GM04503 (cell line): ENCODE measurements at places on chromosomes 12 and 14.

GRCh38 chr14:94029265-94029664 lies 3.1 kb downstream of the OTUB2 start:
- DNase-seq: no peak

- DNase-seq: no peak
These were observed 1.8 kb downstream of the RASSF9 start for GRCh38 chr12:85834378-85834777.

GRCh38 chr12:46407361-46407760 lies 34.8 kb upstream of the SLC38A2 start:
- DNase-seq: no peak

- peak; percentile 60 for DNase-seq
These were observed 43.3 kb upstream of the PTPRO start for GRCh38 chr12:15278816-15279658.

DNA sequence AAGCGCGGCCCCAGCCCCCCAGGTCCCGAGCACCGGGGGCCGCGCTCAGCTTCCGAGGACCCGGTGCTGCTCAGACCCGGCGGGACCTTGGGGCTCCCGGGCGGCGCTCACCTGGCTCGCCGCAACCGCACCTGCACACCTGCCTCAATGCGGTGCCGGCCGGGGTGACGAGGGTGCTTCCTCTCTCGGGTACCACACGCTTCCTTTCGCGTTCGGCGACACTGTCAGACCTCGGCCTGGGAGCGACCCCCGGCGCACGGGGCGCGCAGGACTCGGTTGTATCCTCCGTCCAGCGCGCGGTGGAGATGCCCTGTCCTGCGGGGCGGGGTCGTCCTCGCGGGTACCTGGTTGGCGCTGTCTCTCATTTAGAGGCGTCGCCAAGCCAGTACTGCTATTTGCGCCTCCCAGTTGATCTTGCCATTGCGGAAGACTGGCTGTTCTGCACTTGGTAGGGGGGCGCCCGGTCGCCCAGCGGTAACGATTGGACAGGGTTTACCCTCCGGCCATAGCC lies 718 bp downstream of the PACS2 start:
- DNase-seq: no peak

DNA sequence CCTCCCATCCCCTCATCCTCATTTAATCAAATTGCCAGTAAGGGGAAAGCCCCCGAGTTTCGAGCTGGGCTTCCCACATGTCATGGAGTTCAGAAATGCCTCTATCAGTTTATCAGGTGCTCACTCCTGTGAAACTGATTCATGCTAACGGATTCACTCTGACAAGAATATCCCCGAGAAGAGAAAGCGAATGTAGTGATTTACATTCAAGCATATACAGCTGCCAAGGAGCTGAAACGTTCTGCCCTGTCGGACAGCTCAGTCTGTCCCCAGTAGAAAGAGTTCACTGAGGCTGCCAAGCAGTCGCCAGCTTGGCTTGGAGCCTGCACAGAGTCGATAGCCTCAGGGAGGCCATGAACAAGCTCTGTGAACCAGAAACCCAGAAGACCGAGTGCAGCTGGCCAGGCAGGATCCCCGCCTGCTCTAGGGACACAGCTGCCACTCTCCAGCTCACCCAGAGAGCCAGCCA lies 88.4 kb downstream of the TMCC3 start:
- DNase-seq: no peak

DNA sequence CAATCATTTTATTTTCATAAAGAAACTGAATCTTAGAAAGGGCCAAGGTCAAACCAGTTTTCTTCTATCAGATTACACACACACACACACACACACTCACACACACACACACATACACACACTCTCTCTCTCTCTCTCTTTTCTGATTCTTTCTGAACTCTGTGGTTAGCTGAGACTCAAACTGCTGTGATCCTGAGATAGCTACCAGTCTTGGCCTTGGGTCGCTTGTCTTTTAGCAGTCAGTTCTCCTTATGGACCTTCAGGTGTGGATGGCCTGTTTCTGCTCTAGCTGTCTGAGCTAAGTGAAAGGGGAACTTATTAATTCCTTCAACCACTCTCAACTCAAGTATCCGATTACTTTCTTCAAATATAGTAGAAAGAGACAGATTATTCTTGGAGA lies 145.1 kb downstream of the GRIP1 start:
- DNase-seq: no peak

DNA sequence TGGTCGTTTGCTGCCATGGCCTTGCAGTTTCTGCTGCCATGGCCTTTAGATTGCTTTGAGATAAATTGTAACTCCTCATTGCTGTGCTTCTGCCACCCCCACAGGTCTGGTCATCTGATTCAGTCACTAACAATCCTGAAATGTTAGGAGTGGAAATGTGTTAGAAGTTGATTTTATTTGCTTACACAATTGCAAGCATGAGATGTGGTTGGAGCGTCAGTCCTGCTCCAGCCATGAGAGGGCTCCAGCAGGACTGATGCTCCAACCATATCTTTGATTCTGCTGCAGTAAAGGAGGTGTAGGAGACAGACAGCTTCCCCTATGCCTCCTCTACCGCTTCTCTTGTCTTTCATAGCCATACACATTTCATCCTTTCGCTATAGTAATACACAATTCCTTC lies 226.8 kb upstream of the RGS6 start:
- DNase-seq: no peak

DNA sequence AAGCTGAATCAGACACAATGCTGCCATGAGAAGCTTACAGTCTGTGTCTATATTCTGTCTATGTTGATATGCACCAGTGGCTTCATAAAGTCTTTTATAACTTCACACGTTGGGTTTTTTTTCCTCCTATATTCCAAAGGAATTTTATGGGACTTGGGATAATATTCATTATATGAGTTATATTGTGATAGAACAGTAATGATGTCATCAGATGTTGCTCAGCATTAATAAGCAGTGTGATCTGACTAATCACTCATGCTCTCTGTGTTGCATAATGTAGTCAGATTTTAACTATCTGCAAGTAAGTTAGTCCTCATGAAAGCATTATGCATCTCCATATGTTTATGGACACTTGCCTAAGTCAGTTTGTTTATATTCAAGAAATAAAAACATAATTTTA lies 159.6 kb downstream of the PLCZ1 start:
- no peak for DNase-seq

DNA sequence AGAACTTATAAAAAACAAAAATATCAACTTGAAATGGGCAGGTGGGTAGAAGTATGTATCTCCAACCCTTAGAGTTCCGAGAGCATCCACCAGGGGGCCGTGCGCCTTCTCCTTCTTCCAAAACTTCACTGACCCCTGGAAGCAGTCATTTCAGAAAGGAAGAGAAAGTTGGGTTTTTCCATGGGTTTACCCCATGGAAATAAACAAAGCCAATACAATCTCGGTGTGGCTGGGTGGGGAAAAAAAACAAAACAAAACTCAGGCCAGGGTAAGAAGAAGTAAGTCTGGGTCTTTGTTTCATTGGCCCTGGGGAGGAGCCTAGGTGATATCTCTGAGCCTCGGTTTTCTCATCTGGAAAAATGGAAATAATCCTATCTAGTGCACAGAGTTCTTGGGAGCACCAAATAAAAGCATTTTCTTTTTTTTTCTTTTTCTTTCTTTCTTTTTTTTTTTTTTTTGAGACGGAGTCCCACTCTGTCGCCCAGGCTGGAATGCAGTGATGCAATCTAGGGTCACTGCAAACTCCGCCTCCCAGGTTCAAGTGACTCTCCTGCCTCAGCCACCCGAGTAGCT lies 33.6 kb upstream of the HNF1A start:
- DNase-seq: no peak

GRCh38 chr14:97848317-97848980 lies 1051.3 kb downstream of the VRK1 start:
- no peak for DNase-seq

DNA sequence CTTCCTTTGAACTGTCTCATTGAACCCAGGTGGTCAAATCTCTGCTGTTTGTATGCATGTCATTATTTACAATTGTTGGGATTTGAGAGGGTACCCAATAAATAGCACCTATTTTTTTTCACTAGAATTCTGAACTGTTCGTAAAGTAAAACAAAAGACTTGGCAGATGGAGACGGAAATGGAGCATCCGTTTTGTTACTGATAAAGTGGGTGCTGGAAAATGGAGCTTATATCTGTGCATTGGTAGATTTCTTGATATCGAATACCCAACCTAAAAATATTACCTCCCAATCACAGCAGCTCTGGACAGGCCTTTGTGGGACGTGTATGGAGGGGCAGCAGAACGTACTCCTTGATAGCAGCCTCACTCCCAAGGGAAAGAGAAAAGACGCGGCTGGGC lies 224.4 kb downstream of the C12orf75 start:
- DNase-seq: no peak

DNA sequence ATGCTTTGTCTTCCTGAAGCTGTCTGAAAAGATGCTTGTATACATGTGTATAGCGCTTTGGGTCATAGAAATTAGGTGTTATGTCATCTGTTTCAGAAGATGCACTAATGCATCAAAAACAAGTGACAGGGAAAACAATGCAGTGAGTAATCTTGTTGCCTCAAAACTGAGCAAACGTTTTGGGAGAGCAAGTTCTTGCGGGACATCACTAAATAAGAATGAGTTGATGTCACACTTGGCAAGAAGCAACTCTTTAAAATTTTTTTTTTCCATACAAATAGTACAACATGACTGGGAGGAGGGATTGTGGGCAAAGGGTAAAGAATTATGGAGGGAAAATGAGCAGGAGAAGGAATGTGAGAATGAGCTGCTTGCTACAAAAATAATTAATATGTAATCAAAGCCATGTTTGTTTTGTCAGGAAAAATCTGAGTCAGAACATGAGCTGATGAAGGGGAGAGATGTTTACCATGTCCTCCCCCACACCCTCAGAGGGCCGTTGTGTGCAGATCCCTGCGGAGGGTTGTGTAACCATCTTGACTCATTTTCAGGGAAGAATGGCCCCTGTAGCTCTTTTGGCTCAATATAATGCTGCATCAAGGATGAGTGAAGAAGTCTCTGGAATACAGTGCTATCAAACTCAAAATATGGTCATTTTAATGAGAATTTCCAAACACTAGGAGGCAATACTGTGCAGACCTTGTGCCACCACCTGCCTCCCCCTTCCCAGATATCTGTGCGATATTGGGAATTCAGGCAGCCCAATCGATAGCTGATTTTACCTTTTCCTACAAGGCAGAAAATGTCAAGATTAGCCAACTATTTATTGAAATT lies 41.4 kb downstream of the BORCS5 start:
- peak; percentile 94 for DNase-seq

GRCh38 chr14:60241091-60241490 lies 7.9 kb upstream of the PPM1A start:
- DNase-seq: no peak

DNA sequence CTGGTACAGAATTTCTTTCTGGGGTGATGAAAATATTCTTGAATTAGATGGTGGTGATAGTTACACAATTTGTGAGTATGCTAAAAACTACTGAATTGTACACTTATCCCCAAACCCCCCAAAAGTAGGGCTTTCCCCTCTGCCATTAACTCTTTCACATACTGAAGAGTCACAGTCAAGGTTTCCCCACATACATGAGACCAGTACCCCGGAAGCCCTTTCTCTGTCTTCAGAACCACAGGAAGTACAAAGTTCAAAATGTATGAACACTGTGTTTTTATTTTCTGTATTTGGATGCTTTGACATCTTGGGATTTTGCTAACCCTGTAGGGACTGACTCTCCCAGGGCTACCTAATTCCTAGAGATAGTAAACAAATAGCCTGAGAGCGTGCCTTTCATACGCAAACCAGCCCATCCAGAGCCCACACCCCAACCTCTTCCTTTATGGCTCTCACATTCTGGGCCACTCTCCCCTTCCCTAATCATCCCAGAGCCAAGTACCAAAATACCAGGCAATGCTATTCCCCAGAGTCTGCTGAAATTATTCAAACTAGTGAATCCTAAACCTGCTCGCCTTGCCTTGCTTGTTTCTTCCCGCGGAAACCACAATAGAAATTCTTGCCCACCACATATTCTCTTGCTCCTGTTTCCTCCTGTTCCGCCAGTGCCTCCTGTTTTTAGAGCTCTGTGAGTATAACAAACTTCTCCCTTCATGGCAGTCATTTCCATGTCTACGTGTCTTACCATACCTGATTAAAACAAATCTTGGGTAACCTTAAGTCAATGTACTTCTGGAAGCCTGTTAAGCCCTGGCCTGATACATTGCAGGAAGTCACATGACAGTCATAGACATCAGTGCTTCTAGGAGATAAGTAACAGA lies 524.8 kb downstream of the FUT8 start:
- DNase-seq: no peak

- no peak for DNase-seq
These were observed 12.2 kb downstream of the TBX3 start for GRCh38 chr12:114671443-114672411.

DNA sequence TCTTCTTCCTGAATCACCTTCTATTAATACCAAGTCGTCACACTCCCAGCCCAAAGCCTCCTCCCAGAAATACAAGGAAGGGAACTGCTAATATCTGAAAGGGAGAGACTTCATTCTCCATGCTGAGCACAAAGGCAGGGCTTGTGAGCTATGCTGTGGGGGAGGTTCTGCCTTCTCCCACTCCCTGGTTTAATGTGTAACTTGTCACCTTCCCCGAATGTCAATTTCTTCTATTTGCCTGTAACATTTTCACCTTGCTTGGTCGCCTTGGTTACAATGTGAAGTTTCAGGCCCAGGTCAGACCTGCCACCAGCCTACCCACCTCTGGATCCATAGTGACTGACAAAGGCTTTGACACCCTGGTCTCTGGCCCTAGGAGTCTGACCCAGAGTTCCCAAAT lies 82.0 kb upstream of the ESRRB start:
- DNase-seq: no peak

GRCh38 chr12:54968181-54968730 lies 16.3 kb downstream of the TESPA1 start:
- no peak for DNase-seq

DNA sequence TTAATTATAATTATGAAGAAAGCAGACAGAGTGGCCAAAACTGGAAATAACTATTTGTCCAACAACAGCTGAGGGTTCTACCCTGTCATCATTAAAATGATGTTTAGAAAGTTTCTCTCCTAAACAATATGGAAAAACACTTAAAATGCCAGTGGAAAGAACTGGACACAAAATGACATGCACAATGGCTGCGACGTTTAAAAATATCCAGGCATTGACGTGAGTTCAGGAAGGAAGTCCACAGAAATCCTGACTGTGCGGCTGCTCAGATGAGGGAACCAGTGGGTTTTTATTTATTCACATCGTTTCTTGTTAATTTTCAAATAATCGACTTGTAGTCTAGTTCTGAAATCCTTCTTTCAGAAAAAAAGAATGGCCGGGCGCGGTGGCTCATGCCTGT lies 58.3 kb downstream of the CCNK start:
- no peak for DNase-seq

DNA sequence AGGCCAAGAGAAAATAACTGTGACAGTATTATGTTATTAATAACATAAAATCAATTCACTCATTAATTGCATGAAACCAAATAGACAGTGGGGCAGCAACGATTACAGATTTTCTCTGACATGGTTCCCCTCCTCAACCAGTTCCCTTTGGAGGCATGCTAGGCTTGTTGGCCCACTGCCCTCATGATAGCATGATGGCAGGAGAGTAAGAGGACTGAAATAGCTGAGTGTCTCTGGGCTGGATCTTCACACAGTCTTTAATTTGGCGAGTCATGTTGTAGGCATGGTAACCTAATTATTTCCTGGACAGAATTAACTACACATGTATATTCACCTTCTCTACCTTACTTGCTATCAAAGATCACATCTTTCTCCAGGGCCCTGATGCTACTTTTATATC lies 266.2 kb upstream of the PELI2 start:
- no peak for DNase-seq

- no peak for DNase-seq
These were observed 228.0 kb downstream of the NELL2 start for GRCh38 chr12:44647917-44648690.

GRCh38 chr14:98834119-98834518 lies 437.9 kb downstream of the BCL11B start:
- DNase-seq: no peak

- no peak for DNase-seq
These were observed 209.1 kb downstream of the DACT1 start for GRCh38 chr14:58846682-58847465.
